ENCODE measurements at places on chromosomes 1 and 21.

GRCh38 chr1:223763881-223764280 lies 51.5 kb downstream of the CAPN2 start:
- no peak for DNase-seq

- no peak for DNase-seq
Measured at GRCh38 chr21:38507374-38507942, 9.2 kb upstream of the ERG start.

DNA sequence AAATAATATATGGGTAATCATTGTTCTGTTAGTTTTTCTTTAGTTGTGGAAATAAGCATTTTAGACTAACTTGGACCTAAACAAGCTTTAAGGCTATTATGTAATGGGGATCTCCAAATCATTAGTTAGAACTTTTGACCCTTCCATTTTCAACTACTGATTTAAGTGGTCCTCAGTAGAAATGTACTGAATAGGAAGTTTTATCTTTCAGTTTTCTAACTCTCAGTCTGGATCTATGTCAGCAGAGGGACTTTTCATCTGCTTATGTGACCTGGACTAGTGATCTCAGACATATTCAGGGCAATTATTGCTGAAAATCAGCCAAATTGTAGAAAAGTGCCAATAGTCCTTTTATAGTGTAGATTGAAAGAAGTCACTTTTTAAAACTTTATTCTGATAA lies 56.0 kb downstream of the SASS6 start:
- DNase-seq = no peak

DNA sequence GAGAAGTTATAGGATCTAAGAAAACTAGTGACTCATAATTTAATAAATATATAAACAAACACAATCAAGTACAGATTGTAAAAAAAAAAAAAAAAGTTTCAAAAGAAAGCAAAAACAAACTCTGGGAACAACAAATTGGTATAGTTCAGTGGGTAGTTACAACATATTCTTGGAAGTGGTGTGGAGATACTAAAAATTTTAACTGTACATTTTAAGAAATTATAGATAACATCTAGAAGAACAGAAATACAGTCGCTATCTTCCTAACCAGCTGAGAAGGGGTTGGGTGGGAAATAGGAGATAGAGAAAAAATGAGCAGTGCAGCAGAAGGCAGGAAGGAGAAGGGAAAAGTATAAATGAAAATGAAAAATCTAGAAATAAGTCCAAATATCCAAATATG lies 70.5 kb downstream of the LRRC8C start:
- no peak for DNase-seq

DNA sequence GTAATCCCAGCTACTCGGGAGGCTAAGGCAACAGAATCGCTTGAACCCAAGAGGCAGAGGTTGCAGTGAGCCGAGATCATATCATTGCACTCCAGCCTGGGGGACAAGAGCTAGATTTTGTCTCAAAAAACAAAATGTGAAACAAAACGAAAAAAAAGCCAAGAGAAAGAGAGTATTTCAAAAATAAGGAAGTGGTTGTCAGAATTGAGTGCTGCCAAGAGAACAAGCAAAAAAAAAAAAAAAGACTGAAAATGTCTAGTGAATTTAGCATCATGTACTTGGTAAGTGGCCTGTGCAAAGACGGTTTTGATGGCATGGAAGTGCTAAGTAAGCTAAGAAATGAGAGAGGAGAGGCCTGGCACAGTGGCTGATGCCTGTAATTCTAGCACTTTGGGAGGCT lies 14.3 kb downstream of the KPNA6 start:
- DNase-seq = no peak

DNA sequence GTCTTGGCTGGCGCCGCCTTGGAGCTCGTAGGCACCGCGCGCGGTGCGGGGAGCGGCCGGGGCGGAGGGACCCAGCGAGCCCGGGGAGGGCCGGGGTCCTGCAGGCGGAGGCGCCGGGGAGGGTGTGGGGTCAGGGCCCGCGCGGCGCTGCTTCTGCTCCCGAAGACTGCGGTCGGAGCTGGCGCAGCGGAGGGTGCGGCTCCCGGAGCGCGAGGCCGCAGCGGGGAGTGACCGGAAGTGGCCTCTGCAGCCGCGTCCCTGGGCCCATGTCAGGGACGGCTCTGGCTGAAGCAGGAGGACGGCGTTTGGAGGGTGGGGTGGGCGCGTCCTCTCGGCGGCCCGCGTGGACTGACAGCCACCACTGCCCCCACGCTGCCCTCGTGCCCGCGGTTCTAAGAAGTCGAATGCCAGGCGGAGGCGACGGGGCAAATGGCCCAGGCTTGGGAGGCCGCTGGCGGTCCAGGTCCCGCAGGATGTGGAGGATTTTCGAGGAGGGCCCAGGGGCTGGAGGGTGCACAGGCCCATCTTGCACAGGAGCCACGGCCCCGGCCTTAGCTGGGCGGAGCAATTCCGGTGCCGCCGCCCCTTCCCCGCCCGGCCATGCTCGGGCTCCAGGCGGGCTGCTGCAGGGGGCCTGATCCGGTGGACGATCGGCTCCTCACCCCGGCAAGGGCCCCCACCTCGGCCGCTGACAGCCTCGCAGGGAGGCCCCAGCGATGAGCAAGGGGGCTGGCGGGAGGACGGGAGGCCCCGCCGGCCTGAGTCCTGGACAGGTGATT lies 7.7 kb upstream of the ZNF669 start:
- DNase-seq = peak; percentile 28

DNA sequence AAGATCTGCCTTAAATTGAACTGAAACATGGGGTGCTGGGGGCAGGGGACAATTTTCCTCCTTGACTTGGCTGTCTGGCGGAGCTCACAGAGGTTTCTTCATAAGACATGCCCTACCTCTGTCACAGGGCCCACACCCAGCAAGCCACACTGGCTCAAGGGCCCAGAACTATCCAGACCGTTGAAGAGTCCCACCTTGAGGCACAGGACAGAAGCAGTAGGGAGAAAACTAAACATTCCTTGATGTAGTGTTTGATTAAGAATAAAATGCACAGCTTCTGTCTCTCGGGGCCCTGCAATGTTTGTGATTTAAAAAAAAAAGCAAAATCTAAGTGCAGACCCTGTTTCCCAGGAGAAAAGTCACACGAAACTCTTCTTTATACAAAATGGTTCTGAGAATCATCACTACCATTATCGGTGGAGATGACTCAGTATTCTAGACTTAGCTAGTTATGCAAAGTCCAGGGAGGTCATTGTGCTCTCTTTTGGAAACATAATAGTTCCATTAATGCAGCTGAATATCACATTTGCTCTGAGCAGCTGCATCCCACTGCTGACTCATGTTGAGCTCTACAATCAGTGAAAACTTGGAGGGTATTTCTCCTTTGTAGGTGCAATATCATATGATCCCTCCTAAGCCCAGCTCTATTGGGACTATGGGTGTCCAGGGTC lies 53.6 kb upstream of the DIRAS3 start:
- DNase-seq = no peak
